ENCODE measurements at places on chromosomes 5 and 9.
A peak's percentile ranks its signal among the peaks of the same experiment; 100 is the strongest.

DNA sequence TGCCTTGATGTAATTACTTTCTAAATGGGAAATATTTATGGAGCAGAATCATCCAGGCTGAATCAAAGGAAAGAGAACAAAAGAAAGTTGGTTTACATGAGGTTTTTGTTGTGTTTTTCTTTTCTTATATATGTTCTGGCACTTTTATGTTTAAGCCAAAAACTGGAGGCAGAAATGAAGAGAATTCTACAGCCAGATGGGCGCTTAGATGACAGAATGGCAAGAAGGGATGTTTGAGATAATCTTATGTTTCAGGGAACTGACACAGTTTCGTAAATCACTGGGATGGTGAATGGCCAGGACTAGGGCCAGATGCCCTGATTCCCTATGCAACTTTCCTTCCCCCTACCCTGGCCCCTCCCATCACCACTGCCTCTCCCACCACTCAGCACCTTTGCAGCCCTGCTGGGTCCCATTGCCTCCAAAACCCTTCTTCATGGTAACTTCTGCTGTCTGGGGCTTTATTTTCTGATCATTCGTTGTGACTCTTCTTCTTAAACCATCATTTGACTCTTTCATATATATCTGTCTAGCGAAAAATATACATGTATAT lies 111.8 kb downstream of the EFNA5 start:
- no peak for DNase-seq

DNA sequence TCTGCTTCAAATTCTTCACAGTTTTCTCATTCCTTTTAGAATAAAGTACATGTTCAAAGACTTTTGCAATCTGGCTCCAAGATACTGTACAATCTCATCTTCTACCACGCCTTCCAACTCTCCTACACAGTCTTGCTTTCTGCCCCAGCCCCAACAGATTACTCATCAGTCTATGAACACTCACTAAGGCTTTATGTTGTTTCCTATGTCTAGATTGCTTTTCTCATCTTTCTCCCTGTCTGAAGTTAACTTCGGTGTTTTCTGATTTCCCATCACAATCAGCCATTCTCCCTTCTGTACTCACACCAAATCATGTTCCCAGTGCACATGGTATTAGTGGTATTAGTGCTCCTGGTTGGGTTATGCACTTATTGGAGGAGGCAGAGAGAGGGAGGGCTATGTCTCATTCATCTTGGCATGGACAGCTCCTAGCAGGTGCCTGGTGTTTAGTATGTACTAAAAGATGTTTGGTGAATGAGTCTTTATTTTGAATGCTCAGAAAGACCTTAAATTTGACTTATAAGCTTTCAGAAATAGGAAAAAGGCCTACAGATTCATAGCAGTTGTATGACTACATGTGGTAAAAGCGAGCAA lies 44.0 kb upstream of the ZNF608 start:
- peak; percentile 6 for DNase-seq

DNA sequence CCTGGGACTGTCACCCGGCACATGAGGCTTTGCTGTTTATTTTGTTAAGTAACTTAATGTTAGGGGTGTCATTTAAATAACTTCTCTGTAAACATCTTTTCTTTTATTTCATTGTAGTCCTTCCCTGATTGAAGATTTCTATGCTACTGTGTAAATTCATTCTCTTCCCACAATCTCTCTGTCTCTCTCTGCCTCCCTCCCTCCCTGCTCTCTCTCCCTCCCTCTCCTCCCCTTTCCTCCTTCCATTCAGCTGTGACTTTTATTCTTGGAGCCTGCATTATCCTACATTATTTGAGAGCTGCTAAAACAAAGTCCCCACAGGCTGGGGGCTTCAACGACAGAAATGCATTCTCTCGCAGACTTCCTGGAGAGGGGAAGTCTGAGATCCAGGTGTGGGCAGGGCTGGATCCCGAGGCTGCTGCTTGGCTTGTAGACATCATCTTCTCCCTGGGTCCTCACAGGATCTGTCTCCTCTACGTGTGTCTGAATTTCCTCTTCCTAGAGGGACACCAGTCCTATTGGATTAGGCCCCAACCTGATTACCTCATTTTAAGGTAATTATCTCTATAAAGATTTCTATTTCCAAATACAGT lies 18.4 kb downstream of the UBE2QL1 start:
- DNase-seq, result no peak

DNA sequence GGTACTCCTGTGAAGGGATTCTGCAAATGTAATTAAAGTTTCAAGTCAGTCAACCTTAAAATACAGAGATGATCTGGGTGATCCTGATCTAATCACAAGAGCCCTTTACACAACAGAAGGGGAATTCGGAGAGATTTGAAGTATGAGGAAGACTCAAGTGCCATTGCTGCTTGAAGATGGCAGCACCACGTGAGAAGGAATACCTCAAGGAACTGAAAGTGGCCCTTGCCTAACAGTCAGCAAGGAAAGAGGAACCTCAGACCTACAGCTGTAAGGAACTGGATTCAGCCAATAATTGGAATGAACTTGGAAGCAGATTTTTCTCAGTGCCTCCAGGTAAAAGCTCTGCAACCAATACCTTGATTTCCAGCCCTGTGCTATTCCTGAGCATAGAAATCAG lies 87.4 kb downstream of the THBS4 start:
- no peak for DNase-seq

- no peak for DNase-seq
Measured at GRCh38 chr5:106690585-106690984, 980.2 kb downstream of the EFNA5 start.

DNA sequence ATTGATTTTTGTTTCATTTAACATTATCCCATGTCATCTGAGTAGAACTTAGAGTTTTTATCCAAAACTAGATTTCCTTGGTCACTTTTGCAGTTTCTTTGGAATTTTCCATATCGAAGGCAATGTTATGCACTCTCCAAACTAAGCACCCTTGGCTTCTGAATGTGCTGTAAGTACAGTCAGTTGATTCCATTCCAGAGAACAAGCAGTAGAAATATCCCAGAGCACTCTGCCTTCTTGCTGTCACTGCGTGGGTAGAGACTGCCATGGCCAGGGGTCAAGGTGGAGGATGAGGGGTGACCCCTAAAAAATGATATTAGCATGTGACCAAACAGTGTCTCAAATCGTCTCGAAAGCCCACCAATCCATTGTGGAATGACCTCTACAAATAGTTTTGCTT lies 36.2 kb downstream of the PIP5K1B start:
- no peak for DNase-seq

Measured in hepatic stellate cell (primary cell).